ENCODE measurements at places on chromosomes 2 and 18.
A peak's percentile ranks its signal among the peaks of the same experiment; 100 is the strongest.

DNA sequence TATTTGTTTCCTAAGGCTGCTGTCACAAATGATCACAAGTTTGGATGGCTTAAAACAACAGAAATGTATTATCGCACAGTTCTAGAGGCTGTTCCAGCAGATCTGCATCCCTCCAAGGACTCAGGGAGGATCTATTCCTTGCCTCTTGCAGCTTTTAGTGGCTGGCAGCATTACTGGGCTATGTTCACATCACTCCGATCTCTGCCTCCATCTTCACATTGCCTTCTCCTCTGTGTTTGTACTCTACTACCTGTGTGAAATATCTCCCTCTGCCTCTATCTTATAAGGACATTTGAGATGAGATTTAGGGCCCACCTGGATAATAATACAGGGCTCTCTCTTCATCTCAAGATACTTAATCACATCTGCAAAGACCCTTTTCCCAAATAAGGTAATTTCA is 18.9 kb downstream of the NDC80 start:
- DNase-seq: no peak

DNA sequence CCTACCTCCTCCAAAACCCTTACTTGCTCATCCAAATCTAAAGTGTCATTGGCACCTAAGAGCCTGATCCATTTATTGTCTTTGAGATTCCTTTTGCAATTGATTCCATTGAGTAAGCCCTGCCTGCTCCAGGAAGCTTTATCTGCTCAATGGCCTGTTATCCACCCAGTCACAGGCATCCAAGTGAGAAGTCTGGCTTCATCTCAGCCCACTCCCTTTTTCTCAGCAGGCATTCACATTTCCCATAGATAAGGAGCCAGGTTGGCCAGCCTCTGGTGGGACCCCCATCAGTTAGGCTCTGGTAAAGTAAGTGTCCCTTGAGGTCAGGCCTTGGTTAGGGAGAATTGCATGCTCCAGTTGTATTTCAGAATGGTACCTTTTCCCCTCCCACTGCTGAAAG is 396.2 kb upstream of the ST6GAL2 start:
- no peak for DNase-seq

- no peak for DNase-seq
These were observed 1.7 kb downstream of the RMP24 start for GRCh38 chr18:35974181-35974580.

DNA sequence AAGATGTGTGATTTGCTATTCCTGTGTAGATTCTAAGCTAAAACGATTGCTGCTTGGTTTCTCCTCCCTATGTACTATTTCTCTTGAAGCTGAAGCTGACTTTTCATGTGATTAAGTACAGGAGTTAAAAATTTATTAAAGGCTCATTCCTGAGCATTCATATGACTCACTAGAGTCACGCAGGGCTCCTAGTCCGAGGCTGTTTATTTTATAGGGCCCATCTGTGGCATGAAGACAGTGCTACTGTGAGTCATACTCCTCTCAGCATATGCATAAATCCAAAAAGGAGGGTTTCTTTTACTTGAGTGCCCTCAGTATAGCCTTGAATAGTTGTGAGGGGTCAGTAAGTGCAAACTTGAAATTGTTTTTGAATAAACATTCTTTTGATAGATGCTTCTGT is 378.8 kb downstream of the PTPRM start:
- DNase-seq: no peak

- no peak for DNase-seq
These were observed 404.4 kb upstream of the MEIS1 start for GRCh38 chr2:66030553-66030952.

DNA sequence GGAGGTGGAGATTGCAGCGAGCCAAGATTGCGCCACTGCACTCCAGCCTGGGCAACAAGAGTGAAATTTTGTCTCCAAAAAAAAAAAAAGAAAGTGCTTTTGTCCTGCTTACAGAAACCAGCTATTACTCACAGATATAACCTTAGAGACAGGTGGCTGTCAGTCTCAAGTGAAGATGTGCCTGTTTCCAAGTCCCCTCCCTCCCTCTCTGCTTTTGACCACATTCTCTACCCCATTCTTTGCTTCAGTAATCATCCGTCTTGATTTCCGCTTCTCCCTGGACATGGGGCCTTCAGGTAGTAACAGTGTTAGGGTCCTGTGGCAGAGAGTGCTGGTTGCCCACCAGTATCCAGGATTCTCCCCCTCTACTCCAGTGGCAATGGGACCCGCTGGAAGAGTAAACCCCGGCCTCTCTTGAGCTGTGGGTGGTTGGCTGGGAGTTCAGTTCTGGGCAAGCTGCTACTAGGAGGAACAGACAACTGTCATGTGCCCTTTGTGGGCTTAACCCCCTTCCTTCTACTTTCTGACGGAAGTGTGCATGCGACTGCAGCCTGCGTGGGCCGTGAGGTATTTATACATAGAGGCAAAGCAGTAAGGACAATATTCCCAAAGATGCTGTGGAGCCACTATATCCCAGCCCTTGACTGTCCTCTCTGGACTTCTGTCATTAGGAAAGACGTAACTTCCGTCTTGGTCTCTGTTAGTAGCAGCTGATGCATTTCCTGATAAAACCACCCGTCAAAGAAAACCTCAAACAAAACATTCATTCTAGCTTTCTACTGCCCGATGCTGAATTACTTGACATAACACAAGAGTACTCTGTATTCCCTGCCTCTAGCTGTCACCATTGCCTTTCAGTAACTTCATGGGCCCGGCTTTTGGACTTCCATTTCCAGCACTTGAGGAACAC is 17.8 kb downstream of the PDCL3 start:
- DNase-seq: peak; percentile 72

DNA sequence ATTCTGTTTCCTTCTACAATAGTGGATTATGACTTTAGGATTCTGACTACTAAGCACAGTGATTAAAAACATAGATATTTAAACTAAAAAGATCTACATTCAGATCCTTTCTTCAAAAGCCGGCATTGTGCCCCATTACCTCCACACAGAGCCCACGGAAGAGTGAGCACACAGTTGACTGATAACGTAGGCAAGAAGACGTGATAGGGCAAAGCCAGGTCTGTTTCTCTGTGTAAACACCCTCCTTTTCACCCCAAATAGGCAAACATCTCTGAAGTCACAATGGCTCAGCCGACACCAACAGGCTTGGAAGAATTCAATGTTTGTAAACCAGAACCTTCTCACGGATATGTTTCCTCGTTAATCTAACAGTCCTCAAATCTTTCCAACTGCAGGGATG is 302.9 kb downstream of the CMPK2 start:
- DNase-seq: no peak

GRCh38 chr2:120546865-120547390 is 188.7 kb upstream of the GLI2 start:
- no peak for DNase-seq

DNA sequence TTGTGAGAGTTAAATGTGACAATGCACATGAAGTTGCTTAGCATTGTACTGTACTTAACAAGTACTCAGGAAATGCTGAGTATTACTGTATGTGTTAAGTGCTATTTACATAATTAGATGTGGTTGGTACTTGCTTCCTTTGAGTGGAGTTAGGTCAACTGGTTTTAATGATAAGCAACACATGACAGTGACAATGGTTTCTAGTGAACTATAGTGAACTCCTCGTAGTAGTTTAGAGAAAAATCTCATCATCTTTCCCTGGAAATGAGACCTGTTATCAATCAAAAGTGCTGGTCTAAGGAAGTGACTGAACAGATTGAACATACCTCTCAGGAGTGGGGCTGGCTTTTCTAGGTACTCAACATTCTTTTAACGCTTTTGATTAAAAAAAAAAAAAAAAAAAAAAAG is 29.2 kb upstream of the ZDBF2 start:
- no peak for DNase-seq

GRCh38 chr2:10205162-10205475 is 82.6 kb downstream of the RRM2 start:
- DNase-seq: no peak

DNA sequence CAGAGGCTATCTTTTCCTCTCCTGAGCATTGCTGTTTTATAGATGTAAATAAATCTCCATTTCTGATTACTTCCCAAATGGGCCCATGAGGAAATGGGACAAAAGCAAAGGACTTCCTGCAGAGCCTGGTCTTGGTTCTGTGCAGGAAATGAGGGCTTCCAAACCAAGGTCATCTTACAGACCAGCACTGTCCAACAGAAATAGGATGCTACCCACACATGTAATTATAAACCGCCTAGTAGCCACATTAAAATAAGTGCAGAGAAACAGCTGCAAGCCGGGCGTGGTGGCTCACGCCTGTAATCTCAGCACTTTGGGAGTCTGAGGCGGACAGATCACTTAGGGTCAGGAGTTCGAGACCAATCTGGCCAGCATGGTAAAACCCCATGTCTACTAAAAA is 6.2 kb downstream of the TTL start:
- DNase-seq: no peak

DNA sequence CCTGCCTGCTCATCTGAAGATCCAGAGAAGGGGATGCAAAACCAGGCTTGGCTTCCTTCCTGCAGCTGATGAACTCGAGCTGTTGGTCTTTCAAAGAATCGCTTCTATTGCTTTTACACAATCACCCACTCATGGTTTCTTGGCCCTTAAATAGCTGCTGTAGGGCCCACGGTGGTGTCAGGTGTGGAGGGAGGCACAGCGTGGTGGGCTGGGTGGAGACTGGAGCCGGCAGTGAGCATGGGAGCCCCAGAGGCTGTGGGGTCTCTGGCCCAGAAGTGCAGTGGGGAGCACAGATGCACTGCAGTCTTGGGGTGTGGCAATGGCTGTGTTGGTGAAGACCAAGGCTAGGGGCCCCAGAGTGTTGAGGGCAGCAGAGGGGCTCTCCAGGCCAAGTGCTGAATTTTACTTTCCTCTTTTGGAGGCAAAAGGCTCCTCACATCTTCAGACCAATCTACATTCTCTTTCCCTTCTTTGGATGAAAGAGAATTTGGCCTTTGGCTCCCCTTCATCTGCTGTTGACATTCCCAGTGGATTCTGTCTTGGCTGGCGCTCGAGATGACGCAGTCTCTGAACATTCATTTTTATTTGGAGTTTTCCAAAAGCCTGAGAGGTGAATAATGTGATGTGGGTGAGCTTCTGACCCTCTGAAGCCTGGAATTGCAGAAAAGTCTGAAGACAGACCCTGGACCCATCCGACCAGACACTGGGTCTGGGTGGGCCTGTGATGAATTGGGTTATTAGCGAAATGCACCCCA is 70.1 kb upstream of the ASB18 start:
- DNase-seq: no peak

DNA sequence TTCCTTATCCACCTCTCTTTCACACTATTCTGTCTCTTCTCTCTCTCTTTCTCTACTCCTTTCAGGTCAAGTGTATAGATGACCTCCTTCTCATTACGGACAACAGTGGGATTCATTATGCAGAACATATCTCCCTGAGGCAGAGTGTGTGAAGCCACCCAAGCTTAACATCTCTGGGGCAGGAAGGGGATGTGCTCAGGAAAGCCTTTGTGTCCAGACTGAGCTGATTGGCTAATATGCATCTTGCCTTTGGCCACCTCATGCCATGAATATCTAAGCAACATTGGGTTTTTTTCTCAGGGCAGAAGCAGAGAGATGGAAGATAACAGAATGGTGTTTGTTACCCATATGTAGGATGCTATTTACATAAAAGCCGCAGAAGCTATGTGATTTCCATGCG is 211.4 kb upstream of the LRRTM1 start:
- DNase-seq: no peak

DNA sequence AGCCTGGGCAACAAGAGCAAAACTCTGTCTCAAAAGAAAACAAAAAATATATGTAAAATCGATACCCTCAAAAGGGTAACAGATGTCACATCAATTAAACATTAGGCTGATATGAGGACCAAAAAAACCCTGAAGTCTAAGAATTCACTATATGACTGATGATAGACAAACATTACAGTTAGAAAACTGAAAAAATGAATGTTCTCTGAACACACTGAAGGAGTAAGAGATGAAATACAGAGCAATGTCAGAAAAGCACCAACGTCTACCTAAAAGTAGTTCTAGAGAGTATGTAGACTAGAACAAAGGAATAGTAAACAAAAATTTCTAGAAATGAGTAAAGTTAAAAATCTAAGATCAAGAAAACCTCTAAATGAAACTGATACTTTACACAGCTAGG is 81.9 kb downstream of the SLC66A3 start:
- no peak for DNase-seq

- DNase-seq: no peak
These were observed 4.4 kb upstream of the METTL21A start for GRCh38 chr2:207629553-207629952.

DNA sequence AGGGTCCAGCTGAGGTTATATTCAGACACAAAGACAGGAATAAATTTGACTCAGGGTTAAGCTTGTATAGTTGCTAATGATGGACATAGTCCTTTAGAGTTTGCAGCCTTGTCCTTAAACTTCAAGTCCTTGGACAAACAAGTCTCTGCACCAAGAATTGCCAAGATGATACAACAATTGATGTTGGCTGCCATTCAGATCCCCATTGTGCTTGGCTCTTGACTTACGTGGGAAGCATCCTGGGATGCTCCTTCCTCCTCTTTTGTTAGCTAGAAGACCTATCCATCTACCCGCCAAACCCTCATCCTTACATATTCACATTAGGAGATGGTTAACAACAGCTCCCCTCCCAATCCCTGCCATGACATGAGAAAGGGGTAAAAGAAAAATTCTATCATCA is 115.6 kb downstream of the RDH14 start:
- DNase-seq: no peak

- no peak for DNase-seq
These were observed 221.1 kb downstream of the ANAPC1 start for GRCh38 chr2:111662771-111663470.

DNA sequence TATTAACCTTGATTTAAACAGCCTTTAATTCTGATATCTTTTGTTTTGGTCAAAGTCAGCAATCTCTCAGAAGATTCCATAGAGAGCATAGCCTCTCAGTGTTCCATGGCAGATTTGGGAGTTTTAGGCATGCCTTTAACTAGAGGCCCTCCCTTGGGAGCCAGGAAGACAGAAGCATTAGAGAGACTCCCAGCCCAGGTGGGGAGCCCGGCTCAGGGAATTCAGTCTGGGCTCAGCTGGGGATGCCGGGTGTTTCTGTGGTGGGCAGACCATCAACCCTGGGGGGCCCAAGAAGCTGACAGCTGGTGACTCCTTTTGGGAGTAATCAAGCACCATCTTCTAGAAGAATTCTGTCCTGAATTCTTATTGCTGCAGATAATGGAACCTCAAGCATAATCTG is 99.7 kb upstream of the CELF4 start:
- DNase-seq: no peak

- no peak for DNase-seq
These were observed 1601.1 kb downstream of the SUCLG1 start for GRCh38 chr2:82857967-82858366.

- DNase-seq: no peak
These were observed 80.2 kb upstream of the NFU1 start for GRCh38 chr2:69517410-69517809.

- DNase-seq: no peak
These were observed 238.2 kb upstream of the RBMS1 start for GRCh38 chr2:160731856-160732255.

DNA sequence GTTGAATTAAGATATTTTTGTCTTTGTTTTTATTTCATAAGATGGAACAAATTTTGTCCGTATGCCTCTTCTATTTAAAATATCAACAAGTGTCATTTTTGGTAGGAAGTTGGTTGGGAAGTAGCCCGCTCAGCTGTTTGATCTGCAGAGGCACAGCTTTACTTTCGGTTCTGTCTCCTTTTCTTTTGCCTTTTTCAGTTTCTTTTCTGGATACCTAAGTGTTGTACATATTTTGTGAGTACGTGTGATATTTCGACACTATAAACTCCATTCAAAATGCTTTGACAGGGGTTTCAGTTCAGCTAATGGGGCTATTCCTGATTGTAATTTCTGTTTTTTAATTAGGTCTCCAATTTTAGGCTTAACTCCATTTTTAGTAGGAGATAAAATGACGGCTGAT is 1785.0 kb upstream of the LRRTM1 start:
- no peak for DNase-seq

GRCh38 chr2:200698217-200698616 is 112.4 kb downstream of the AOX1 start:
- DNase-seq: no peak

All from activated T-cell treated with anti-CD3 and anti-CD28 coated beads, Interleukin-2, amount 50 U/mL, for 1 hour (primary cell).